ENCODE measurements at places on chromosomes 3 and 15.
A peak's percentile ranks its signal among the peaks of the same experiment; 100 is the strongest.

- DNase-seq: no peak
These were observed 140.9 kb downstream of the ADAMTS9 start for GRCh38 chr3:64546856-64547255.

DNA sequence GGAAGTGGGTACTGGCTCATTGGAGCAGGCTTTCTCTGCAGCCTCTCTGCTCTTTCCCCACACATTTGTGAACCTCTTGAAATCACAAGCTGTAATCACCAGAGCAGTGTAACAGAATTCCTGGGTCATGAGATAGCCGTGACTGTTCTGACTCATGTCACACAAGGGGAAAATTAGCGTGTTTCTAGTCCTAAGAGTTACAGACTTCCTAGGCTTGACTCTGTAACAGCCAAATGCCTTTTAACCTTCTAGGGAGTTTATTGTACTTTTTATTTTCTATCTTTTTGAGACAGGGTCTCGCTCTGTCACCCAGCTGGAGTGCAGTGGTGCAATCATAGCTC is 54.7 kb upstream of the TRAK1 start:
- no peak for DNase-seq

DNA sequence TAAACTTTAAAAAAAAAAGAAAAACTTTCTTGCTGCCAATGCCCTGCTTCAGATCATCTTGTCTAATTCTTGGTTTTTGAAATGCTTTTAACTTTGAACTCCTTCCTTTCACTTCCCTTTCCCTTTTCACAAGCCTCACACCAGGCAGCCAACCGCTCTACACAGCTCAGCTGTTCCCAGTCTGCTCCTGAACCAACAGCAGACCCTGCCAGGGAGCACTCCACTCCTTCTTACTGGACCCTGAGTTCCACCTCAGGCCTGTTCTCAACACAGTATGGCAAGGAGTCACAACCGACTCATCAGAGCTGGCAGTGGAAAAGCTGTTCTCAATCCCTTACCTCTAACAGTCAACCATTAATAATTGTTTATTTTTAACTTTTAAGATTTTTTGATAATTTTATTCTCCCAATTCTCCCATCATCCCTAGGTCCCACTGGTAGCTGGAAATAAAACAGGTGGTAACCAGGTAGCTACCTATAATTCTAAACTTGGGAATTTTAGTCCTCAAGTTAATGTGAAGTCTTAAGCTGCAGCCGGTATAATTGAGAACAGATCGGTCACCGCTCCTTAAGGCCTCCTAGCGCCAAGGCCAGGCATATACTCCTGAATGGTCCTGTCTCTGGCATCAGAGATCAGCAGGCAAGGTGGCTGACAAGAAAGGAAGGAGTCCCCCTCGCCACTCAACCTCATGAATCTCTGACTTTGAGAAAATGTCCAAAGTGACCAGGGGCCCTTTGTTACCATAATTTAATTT is 43.9 kb downstream of the BOC start:
- no peak for DNase-seq

DNA sequence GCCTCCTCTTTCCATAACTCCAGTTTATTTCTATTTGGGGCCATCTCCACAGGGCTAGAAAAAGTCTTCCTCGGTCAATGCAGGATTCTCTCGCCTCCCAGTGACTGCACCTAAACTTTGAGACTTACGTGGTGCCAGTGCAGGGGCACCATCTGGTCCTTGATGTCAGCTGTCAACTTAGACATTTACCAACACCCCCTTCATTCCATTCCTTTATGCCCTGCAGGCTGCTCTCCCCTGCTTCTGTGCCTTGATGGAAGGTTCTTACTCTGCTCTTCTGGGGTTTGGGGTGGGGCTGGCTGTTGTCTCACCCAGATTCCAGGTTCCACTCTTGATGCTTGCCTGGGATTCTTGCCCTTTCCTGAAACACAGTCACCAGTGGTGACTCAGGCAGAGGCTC is 101.8 kb downstream of the ST8SIA2 start:
- DNase-seq: no peak

DNA sequence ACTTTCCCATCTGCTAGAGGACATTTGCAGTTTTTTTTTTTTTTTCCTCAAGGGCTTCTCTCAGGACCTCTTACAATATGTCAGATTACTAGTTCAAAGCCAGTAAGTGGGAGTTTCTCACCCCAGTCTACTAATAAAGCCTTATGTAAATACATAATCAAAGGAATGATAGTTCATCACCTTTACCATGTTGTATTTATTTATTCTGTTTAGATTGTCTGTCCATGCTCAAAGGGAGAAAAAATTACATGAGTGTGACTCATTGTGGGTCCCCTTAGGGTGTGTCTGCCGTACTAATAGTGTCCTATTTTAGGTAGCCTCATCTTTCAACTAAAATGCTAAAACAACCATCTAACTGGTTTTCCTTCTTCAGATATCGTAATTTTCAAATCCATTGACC is 917.6 kb downstream of the EPHA3 start:
- no peak for DNase-seq

DNA sequence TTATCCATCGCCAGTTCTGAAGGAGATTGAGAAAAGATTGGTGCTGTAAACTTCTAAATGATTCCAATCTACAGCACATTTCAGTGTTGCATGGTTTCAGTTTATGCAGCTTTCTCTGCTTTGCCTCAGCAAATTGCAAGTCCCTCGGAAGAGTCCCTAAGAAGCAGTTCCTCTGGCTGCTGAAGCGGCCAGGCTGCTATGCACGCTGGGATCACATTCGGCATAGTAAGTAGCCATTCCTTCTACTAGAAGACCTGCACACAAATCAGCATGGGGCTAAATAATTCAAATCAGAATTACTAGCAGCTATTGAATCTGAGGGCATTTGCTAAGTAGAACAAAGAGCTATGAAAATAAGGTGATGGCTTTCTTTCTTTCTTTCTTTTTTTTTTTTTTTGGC is 769.5 kb downstream of the AGBL1 start:
- DNase-seq: no peak

- DNase-seq: no peak
These were observed 333.5 kb upstream of the AZI2 start for GRCh38 chr3:28682121-28682520.

GRCh38 chr3:136984837-136985236 is 27.1 kb downstream of the IL20RB start:
- no peak for DNase-seq

- peak; percentile 92 for DNase-seq
These were observed 96.3 kb upstream of the DLG1 start for GRCh38 chr3:197394464-197395321.

GRCh38 chr3:191030929-191031328 is 168.1 kb upstream of the OSTN start:
- DNase-seq: no peak

DNA sequence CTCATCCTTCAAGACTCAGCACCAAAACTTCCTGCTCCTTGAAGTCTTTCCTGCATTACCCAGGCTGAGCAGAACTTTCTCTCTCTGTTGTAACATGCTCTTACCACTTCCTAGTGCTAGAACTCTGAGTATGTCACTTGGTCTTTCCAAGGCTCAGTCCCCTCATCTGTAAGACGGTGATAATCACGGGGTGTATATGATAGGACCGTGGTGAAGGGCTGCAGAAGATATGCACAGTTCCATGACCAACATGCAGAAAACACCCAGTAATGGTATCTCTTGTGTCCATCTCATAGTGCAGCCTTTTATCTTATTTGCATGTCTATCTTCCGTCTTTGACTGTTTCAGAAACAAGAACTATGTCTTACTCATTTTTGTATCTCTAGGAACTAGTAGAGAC is 154.5 kb downstream of the ZNF621 start:
- no peak for DNase-seq

Data from GM12864 (cell line).